ENCODE measurements at places on chromosomes 2 and 18. TPM values are rescaled to one million over a fixed set of nuclear protein-coding genes. Genes with fewer than 3 reads are reported as not detected.

- no peak for DNase-seq
Measured at GRCh38 chr2:29520001-29520400, 401.4 kb downstream of the ALK start.

GRCh38 chr2:66775730-66776422 is 341.0 kb downstream of the MEIS1 start:
- no peak for DNase-seq

DNA sequence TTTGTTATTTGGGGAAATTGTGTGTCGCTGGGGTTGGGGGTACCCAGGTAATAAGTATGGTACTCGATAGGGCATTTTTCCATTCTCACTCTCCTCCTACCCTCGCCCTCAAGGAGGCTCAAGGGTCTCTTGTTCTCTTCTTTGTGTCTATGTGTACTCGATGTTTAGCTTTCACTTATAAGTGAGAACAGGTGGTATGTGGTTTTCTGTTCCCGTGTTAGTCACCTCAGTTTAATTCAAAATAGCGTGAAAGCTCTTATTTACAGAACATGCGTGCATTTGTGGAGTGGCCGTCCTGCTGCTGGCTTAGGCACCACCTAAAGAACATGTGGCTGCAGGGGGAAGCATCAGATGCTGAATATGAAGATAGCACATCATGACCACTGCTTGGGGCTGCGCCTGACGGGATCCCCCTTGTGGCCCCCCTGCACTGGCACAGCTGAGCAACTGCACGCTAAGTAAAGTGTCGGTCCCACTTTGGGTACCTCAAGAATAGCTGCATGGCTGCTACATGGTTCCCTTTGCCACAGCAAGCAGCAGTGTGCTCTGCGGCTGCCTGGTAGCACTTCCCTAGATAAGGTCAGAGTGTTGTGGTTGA is 569.0 kb downstream of the DCDC2C start:
- no peak for DNase-seq

DNA sequence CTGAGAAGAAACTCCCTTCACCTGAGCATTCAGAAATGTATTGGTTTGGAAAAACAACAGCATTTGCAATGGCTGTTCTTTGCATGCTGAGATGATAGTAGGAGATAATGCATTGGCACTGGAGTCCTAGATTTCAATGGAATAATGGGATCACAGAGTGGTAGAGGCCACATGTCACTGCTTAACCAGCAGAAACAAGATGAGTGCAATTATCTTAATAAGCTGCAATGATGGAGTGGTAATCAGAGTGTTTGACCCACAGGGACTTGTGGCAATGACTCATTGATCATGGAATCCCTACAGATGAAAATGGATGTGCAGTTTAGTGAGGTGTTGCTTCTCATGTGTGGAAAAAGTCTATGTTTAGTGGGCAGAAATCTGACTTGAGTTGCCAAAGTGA is 218.8 kb upstream of the ZEB2 start:
- no peak for DNase-seq

GRCh38 chr18:57579934-57580333 is 6.6 kb downstream of the FECH start:
- DNase-seq = no peak

GRCh38 chr2:198483051-198483450 is 678.7 kb downstream of the PLCL1 start:
- DNase-seq = no peak

DNA sequence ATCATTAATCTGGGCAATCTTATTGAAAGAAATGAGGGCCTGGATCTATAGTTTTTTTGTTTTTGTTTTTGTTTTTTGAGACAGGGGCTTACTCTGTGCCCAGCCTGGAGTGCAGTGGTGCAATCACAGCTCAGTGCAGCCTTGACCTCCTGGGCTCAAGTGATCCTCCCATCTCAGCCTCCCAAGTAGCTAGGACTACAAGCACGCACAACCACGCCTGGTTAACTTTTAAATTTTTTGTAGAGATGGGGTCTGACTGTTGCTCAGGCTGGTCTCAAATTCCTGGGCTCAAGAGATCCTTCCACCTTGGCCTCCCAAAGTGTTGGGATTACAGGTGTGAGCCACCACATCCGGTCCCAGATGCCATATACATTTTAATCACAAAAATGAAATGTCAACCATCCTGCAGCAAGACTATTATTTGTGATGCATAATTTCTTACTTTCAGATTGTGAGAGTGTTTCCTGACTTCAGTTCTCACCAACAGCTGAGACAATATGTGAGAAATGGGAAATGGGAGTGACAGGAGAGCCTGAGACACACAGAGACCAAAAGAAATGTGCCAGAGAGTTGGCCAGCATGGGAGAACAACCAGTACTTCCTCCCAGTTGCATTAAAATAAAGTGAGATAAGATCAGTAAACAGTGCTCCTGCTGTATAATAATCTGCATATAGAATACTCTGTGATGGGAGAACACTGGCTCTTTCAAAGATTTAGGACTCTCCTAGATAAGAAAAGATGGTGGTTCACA is 87.6 kb downstream of the METTL8 start:
- DNase-seq = no peak

- no peak for DNase-seq
Measured at GRCh38 chr2:83051538-83052170, 1407.4 kb downstream of the SUCLG1 start.

DNA sequence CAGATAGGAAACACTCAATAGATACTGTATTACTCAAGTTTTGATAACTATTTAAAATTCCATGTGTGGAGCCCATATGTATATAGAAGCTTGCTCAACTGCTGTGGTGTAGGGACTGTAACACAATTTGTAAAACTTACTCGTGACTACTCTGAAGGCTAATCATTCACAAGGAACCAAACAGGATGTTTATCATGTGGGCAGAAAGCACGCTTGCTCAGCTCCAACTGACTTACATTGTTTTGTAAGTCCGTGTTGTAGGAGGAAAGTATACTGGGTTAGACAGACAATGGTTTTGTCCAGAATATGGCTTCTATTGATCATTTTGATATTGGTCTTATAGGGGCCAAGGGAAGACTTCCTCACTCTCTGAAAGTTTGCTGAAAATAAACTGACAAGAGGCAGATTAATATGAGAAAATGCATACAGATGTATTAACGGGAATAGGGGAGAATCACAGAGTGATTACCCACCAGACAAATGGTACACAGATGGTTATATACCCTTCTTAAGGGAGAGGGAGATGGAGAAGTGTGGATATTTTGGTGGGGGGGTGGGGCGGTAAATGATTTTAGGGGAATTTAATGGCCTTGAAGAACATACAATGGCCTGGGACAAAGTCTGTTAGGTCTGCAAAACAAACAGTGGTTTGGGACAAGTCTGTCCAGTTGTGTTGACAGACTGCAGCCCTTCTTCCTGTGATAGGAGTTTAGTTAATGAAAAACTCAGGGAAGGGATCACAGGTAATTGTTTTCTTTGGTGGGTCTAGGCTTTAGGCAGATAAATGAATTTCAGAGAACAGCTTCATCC is 259.3 kb upstream of the SP5 start:
- DNase-seq = no peak

DNA sequence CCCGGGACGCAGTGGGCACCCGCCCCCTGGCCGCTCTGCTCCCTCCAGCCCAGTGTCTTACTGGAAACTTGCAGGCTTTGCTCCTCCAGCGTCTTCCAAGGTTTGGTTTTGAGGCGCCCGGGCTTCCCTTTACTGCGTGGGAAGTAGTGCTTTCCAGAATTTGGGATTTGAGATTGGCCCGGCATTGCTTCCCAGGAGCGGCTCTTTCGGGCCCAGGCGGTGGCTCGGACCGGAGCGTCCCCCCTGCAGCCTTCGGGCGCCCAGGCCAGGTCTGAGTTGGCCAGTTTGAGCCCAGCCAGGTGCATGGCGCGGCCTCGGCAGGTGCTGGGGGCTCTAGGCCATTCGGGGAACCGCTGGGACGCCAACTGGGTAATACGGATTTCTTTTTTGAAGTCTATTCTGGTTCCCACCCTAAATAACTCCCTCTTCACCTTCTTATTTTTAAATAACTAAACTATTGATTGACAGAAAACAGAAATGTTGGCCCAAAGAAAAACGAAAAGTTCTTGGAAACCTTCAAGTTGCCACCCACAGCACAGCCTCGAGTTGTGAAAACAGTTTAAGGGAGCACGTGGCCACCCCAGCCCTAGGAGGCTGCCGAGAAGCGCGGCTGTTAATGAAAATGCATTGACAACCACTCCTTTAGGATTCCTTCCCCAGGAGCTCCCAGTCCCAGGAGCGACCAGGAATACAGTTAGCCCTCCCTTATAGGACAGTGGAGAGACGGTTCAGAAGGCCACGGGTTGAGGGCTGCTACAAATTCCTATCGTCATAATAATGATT is 766 bp downstream of the SNTG2 start:
- DNase-seq = no peak

DNA sequence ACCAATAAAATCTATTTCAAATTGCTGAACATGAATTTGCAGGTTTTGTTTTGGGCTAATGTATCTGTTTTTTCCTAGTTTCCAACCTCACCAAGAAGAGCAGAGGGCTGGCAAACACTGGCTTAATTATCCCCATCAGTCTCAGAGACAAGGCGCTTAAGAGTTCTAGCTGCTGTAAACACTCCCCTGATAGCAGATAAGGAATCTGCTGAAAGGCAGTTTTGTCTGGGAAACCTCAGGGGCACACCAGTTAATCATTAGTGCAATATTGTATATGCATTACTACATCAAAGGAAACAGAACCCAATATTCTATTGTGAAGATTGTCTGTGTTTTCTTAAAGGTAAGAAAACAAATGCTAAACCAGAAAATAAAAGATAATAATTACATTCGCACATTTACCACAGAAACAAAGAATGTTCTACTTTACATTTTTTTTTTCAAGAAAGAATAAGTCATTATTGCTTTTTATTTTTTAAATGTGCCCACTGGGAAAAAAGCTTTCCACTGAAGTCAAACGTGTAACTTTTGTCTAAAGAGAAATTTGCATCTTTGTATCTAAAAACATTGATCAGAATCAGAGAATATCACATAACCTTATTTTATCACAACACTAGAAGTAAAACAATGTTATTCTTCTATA is 179.1 kb downstream of the ERBB4 start:
- DNase-seq = no peak

- DNase-seq = no peak
Measured at GRCh38 chr2:68425503-68425902, 41.6 kb downstream of the FBXO48 start.

DNA sequence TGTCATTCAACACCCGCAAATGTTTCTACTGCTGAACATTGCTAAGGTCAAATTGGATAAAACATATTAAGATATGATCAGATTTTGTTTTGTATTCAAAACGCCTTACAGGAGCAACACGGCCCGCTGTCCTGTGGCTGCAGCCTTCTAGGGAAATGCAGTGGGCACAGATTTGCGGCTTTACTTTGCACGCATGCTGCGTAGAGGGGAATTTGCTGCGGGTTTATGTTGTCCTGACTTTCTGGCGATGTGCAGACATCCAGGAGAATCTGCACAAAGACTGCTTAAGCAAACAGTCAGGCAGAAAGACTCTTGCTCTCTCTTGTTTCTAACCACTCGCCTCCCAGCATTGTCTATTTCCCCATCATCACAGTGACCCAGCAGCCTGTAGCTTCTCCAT is 88.3 kb downstream of the LRRC30 start:
- no peak for DNase-seq

- no peak for DNase-seq
Measured at GRCh38 chr18:36504928-36505327, 207.4 kb downstream of the FHOD3 start.

DNA sequence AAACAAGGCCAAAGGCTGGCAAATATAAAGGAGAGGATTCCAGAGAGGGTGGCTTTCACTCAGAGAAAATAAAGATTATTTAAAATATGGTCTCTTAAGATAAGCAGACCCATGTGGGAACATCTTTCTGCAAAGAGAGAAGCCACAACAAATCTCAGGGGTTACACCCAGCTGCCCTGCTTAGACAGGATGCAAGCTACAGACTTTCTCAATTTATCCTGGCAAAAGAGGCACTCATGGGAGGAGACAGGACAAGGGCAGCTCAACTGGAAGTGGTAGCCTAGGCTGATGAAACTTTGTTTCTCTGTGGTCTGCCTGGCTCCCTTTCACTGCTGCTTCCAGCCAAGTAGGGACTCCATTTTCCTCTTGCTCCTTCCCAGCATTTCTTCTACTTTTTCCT is 25.9 kb upstream of the SULT1C4 start:
- no peak for DNase-seq

- DNase-seq = peak; percentile 33
Measured at GRCh38 chr2:171807831-171808393, 86.1 kb downstream of the SLC25A12 start.

DNA sequence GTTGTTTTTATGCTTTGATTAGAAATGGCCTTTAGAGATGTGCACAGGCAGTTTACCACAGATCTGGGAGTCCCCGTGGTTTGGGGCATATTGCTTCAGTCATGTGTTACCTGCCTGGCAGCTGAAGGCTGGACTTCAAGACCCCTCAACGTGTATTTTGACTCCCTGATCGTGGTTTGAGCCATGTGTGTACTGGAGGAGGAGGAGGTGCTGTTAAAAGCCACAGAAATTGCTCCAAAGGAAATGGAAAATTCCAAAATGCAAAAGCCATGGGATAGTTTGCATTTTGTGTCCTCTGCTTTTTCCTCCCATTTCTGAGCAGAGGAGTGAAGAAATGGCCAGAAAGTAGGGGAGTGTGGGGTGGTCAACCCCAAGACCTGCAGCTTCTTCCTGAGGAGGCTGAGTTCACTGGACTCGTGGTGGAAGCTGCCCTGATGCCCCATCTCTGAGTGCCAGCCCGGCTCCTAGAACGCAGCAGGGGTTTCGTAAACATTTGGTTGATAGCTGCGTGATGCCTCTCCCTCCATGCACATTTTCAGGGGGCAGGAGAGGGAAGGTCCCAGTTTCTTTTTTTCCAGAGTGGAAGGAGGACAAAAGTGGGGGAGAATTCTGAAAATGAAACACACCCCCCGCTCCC is 45.7 kb downstream of the ITGB1BP1 start:
- DNase-seq = no peak

GRCh38 chr18:28236487-28236886 is 59.6 kb upstream of the CDH2 start:
- no peak for DNase-seq

- peak; percentile 45 for DNase-seq
Measured at GRCh38 chr2:224901121-224901676, 141.1 kb downstream of the DOCK10 start.

DNA sequence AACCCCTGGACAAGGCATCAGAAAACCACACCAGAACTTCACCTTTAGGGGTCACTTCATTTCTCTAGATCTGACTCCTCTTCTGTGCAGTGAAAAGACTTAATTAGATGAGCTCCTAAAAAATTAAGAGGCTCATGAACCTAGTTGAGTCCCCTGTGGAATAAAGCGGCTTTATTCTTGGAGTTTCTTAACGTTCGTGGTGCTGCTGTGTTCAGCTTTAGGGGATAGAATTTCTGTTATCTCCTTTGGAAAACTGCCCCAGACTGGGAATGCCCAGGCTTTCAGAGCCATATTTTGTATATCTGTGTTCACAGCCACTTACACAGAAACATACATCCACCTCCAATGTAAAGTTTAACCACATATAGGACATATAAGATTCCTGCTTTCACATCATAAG is 165.8 kb downstream of the ANTXR1 start:
- DNase-seq = no peak

GRCh38 chr2:59961746-59962145 is 591.7 kb downstream of the BCL11A start:
- DNase-seq = no peak

- DNase-seq = no peak
Measured at GRCh38 chr18:35479911-35480586, 17.7 kb downstream of the INO80C start.

Gene CHRND
- not detected for total RNA-seq

Gene UBXN4
- total RNA-seq = 127 TPM

Gene SERPINB12
- not detected for total RNA-seq
